T-helper 1 cell (primary cell): ENCODE measurements at places on chromosomes 4 and X.

DNA sequence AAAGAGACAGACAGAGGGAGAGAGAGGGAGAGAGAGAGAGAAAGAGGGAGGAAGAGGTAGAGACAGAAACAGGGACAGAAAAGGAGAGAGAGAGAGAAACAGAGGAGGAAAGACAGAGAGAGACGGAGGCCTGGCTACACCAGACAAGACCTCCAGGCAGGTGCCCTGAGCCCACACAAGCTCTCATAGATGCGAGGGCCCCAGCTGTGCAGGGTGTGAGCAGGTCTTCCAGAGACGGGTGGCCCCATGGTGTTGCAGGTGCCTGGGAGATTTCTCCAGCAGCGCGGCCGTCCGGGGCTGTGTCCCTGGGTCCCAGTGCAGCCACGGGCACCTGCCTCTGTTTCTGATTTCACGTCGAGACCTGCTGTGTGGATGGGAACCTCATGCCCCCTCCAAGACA is 253.0 kb downstream of the SHOX start:
- no peak for DNase-seq

DNA sequence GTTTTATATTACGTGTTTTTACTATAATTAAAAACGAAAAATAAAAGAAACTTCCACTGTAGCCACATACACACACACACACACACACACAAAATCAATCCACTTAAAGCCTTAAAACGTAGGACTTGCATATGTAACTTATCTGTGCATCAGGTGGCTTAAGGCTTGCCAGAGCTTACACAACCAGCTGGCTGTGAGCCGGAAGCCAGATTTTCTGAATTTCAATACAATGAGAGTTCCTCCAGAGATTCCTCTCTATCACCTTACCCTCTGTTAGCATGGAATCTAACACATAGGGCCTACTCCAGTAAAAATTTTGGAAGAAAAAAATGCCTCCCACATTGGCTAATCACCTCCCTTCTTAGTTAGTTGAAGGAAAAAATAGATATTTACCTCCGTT is 27.9 kb upstream of the SLITRK4 start:
- no peak for DNase-seq

- no peak for DNase-seq
Measured at GRCh38 chr4:123349421-123350190, 47.0 kb upstream of the SPRY1 start.

DNA sequence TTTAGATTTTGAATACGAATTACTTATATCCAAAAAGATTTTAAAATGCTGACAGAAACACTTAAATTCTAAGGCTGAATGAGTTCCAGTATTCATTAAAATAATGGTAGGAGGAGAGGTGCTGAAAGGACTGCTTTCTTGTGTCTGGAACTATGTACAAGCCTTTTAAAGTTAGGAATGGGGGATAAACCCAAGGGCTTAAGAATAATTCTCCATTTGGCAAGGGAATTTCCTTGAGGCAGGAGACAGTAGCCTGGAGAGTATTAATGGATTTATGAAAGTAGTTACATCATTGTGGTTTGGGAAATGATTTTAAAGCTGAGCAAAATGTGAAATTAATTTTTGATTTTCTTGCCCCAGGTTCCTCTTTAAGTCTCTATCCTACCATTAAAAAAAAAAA is 266.5 kb upstream of the KCNIP4 start:
- DNase-seq, result no peak

DNA sequence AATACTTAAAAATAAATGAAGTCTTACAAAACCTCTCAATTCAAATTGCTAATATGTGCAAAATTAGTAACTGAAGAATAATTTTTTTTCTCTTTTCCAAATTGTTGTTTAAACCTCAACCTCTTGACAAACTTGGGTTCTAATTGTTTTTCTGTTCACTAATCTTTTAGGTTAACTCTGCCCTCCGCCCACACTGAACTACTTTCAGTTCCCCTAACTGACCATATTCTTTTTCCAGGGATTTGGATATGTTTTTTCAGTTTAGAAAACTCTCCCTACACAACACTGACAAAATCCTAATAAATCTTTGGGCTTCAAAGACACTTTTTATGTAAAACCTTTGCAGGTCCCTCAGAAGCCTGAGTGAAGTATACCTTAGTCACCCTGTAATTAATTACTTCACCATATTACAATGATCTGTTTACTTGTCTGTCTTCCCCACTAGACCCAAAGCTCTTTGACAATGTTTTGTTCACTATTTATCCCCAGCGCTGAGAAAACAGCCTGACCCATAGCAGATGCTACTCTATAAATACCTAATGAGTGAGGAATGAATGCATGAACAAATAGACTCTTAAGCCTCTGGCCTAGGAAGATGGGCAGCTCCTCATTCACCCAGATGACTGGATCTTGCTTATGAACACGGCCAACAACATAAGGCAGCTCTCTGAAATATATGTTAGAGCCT is 134.9 kb downstream of the MAML3 start:
- no peak for DNase-seq

DNA sequence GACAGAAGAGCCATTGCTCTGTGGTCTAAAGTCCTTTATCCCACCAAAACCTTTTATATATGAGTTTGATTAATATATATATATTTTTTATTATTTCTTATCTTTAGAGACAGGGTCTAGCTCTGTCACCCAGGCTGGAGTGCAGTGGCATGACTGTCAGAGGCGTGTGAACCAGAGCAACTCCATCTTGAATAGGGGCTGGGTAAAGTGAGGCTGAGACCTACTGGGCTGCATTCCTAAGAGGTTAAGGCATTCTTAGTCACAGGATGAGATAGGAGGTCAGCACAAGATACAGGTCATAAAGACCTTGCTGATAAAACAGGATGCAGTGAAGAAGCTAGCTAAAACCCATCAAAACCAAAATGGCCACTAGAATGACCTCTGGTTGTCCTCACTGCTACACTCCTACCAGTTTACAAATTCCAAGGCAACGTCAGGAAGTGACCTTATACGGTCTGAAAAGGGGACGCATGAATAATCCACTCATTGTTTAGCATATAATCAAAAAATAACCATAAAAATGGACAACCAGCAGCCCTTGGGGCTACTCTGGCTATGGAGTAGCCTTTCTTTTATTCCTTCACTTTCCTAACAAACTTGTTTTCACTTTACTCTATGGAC is 10.5 kb downstream of the TBCK start:
- no peak for DNase-seq
